ENCODE measurements at places on chromosomes 2 and 18. TPM values are rescaled to one million over a fixed set of nuclear protein-coding genes. Genes with fewer than 3 reads are reported as not detected.

DNA sequence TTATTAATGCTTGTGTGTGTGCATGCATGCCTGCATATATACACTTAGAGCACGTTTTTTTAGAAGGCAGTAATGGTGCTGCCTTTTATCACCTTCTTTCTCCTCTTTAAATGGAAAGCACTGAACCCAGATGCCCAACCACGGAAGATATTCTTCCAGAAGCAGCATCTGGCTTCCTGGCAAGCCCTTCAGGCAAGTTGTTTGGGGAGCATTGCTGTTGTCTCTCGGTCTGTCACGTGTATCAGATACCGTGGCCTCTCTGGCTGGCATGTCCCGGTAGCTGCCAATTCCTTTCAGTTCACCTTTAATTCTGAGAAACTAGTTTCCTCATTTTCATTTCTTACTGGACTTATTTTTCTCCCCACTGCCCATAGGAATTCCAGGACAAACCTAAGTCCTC, 587.8 kb downstream of the ARHGAP15 start:
- no peak for DNase-seq

- no peak for DNase-seq
Observed at GRCh38 chr18:73793386-73793785, 354.2 kb downstream of the FBXO15 start.

DNA sequence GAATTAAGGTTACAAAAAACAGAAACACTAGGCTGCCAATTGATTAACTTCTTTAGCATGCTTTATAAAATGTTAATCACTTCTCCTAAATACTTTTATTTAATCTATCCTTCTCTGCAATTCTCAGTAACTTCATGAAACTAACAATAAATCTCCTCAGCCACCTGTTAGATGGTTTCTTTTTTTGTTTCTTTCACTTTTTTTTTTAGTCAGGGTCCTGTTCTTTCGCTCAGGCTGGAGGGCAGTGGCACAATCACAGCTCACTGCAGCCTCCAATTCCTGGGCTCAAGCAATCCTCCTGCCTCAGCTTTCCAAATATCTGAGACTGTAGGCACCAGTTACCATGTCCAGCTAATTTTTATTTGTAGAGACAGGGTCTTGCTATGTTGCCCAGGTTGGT, 213.4 kb upstream of the STK17B start:
- no peak for DNase-seq

MEP1B gene
- 0.20 TPM for polyA plus RNA-seq

DNAH7 gene
- polyA plus RNA-seq = 8.5 TPM

TRIM43B gene
- 0.49 TPM for polyA plus RNA-seq

Data from left renal cortex interstitium (tissue), 4 donors.